ENCODE measurements at places on chromosomes 13 and 19.

GRCh38 chr19:36245210-36246005 lies 30.5 kb downstream of the ZNF146 start:
- no peak for DNase-seq

DNA sequence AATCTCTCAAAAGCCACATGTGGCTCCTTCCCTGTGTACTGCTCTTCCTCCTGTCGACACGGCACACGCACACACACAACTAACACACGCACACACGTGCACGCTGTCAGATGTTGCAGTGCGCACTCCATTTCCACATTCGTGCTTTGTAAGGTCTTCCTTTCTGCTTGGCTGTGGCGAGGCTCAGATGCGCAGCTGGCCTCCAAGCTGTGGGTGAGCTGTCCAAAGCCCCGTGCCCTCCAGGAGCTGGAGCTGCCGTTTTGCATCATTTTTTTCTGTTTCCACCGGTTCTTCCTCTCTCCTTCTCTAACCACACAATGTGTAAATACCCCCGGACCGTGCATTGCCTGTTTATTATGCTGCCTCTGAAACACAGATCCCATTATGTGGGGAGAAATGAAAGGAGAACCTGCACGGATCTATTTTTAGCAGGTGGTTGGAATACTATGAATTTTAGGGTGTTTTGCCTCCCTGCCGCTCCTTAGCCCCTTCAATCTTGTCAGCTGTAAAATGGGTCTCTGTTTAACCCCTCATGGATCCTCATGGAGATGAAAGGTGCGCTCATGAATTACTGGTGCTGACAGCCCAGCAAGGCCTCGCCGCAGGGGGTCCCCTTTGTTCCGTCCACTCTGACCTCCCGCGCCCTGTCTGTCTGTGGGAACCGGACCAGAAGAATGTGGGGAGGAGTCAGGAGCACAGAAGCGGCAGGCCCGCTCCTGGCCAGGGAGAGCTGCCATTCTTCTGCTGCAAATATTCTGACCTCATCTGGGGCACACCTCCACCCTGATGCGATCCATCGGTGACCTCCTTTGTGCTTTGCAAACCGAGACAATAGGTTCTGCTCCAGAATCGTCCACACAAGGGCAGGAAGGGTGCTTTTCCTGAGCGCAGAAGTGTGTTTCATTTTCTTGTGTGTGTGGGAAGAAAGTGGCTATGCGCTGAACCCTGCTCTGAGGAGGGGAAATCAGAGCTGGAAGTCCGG lies 137.7 kb downstream of the SOX1 start:
- DNase-seq: no peak

DNA sequence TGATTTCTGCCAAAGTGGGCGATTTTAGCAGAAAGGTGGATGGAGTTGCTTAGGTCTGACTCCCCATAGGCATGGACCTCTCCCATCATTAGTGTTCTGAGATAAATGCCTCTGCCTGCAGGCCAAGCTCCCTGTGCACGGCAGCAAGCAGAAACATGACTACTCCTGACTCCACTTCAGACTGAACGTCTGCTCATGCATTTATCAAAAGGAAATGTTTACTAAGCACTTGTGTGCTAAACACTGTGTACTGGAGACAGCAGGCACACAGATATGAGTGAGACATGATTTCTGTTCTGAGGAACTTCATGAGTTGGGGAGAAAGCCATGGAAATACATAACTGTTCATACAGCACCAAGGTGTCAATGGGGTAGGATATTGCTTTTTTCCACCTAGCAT lies 149.6 kb downstream of the MIPEP start:
- DNase-seq: no peak

GRCh38 chr19:41872384-41872774 lies 4.7 kb upstream of the CD79A start:
- peak; percentile 55 for DNase-seq

All from activated T-cell treated with anti-CD3 and anti-CD28 coated beads, Interleukin-2, amount 50 U/mL, for 48 hours (primary cell).